ENCODE measurements at places on chromosomes 7 and 10.
A peak's percentile ranks its signal among the peaks of the same experiment; 100 is the strongest.

DNA sequence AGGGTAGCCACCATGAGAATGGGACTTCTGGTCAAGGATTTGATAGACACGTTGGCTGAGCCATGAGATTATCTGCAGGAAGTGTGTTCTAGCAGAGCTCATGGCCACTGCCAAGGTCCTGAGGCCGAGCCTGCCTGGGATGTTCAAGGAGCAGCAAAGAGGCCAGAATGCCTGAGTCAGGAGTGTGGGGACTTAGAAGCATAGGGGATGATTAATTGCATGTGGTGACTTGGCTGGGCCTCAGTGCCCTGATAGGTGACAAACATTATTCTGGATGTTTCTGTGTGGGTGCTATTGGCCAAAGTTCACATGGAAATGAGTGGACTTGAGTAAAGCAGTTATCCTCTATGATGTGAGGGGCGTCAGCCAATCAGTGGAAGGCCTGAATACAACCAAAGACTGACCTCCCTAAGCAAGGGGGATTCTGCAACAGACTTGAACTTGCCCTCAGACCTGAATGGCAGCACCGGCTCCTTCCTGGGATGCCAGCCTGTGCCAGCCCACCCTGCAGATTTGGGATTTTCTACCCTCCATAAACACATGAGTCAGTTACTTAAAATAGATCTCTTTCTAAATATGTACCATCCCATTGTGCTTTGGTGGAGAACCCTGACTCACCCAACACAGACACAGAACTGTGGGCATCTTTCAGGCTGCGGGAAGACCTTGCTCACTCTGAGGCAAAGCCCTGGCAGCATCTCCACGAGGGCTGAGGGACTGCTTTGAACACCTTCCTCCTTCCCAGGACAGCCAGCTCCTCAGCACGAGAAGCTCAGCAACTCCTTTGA is 363.9 kb upstream of the MGMT start:
- no peak for DNase-seq

DNA sequence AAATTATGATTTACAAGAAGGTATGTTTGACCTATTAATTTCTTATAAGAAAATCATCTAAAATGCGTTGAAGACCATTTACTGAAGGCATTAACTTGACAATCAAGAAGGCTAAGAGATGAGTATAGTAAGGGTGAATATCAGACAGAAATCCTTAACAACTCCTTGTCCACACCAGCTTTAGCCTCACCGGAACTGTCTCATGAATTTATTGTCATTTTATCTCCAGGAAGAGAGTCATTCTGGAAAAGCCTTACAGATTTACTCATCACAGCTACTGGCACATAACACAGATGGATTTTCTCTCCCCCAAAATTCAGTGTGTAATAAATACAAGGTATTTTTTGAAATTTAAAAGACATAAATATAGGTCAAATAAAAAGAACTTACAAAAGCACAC is 129.4 kb upstream of the LSM8 start:
- no peak for DNase-seq

- no peak for DNase-seq
Measured at GRCh38 chr10:130254662-130255061, 118.5 kb downstream of the GLRX3 start.

DNA sequence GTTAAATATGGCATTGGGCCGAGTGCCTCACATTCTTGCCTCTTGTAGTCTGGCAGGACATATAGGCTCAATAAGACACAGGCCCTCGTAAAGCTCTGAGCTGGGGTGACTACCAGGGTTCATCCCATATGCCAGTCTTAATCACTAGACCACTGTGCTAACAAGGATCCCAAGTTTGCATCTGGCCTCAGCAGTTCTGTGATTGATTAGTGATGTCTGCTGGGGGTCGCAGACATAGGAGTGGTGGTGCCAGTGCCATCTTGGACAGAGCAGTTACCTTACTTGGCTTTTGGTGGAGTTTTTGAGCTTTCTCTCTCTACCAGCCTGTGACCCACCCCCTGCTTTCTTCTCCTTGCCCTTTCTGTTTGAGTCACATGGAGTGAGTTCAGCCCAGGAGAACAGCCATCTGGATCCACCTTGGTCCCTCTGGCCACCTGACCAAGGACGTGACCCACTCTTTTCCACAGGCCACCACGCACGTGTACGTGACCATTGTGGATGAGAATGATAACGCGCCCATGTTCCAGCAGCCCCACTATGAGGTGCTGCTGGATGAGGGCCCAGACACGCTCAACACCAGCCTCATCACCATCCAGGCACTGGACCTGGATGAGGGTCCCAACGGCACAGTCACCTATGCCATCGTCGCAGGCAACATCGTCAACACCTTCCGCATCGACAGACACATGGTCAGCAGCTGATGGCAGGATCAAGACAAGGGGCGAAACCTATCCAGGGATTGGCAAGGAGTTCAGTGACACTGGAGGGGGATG is 4.1 kb upstream of the VSIR start:
- DNase-seq, result peak; percentile 25

GRCh38 chr7:43292384-43292783 is 179.9 kb downstream of the HECW1 start:
- DNase-seq, result no peak

DNA sequence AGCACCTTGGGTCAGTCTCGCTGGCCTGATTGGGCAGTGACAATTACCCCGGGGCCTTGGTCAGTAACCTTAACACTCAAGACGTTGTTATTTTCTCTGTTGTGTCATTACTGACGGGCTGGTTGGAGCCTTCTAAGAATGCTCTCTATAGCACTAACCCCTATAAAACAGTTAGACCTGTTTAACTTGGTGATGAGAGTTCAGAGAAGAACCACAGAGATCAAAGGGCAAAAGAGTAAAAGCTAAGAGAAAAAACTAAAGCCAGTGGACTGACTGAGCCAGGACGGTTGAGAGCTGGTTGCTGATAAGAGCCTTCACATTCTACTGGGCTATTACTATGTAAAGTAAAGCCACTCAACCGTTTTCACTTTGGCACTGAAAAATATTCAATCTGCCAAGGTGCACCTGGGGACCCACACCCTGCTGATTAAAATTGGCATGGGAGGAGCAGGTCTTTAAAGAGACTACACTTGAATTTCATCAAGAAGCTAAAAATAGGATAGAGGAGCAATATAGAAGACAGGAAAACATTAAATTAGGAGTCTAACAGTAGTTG is 13.6 kb upstream of the ITGB1 start:
- DNase-seq, result no peak

DNA sequence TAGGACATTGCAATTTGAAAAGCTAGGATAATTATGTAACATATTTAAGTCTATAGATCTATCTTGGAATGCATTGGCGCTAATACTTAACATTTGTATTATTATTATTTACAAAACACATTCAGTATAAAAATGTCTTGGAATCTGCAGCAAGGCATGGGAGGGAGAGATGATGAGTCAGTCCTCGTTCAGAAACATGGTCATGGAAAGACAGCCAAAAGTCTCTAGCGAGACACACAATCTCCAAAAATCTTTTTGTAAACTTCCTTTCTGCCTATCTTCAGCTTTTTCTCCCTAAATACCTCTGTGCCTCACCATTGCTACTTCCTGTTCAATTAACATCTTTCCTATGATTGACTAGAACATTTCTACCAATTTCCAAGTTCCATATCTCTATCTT is 188.4 kb upstream of the CACNA2D1 start:
- no peak for DNase-seq

DNA sequence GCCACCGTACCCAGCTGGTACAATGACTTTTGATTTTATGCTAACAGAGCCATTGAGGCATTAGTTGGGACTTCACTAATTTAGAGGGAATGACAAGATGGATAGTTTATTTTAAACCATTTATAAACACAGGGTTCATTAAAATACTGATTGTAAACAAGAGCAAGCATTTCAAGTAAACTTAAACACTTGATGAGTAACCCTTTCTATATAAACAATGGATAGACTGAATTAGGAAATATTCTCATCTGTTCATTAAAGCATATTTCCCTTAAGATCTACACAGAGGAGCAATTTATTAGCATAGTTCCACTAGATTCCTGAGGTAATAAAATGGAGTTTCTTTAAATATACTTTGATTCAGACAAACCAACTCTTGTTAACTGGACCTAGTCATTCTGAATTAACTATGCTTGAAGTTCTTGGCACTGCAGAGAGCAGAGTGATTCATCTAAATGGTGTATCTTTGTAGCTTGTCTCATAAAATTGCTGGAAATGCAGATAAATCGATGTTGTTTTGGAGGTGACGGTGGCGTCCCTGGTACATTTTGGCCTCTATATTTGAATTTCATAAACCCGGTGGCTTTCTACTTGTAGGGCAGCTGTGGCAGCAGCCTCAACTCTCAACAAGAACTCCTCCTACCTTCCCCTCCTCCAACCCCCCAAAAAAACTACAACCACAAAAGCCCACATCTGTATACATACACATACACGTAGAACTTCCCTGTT is 15.4 kb upstream of the VDAC2 start:
- no peak for DNase-seq

DNA sequence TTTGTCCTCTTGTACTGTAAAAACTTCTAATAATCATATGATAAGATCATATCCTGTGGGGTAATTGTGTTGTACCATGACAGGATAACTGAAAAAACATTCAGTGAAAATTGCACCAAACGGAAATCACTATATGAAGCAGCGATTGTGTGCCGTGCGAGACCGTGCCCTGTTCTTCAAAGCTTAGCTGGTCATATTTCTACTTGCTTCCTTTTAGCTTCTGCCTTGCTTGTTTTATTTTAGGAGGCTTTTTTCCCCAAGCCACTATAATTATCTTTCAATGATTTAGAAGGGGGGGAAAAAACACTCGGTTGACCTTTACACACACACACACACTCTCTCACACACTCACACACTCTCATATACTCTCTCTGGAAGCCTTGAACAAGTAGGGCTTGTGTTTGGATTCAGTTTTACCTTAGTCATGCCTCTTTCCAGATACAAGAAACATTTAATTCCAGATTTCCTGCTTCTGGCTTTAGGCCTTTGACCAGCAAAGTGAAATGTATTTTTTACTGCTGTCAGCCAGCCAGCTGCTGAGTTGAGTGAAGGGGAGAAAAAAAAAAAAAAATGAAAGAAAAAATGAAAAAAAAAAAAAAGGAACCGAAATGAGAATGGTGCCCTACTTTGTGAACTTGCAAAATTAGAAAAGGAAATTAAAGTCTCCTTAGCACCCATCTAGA is 181.4 kb downstream of the ARID5B start:
- DNase-seq, result no peak

DNA sequence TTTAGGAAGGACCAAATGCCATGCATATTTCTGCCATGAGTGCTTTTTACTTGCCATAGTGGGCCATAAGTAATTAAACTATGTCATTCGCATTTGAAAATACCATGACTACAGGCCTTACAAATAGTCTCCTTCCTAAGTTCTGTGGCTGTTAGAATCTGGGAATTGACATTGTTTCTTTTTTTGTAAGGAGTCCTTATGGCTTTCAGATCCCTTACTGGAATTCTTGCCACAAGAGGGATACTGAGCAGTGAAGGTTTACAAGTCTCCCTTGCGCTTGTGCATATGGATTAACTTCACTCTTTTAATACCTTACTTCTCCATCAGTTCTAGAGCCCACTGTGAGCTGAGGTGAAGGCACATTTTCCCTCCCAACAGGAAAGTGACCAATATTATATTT is 166.0 kb downstream of the NRG3 start:
- no peak for DNase-seq

DNA sequence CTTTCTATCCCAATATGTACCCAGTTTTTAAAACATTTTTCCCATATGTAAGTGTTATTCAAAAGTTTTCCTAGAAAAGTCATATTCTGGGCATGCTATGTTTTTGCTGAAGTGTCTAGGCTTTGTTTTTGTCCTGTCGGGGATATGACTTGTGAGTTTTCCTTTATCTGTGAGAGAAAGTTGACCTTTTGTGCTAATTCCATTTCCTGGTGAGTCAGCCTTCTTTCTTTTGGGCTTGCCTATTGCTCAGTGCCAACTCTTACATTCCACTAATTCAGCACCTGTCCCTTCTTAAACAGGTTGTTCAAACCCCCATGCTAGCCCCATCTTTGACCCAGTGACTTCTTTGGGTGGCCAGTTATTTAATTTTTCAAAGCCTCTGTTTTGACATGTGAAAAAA is 146.2 kb downstream of the AHR start:
- no peak for DNase-seq

DNA sequence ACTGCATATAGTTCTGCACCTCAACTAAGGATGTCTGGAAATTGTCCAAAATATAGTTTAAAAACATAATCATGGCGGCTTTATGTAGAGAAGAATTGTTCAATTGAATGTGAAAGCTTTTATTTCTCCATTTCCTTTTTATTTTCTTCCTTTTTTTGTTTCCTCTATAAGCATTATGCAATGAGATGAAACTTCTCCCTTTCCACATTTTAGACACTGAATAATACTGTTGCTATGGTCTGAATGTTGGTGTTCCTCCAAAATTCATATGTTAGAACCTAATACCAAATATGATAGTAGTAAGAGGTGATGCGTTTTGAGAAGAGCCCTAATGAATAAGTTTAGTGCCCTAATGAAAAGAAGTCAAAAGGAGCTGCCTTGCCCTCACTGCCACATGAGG is 175.0 kb downstream of the RNLS start:
- DNase-seq, result no peak

- no peak for DNase-seq
Measured at GRCh38 chr7:43904533-43905208, 1.7 kb downstream of the URGCP start.

GRCh38 chr10:95987685-95988426 is 55.5 kb upstream of the CCNJ start:
- no peak for DNase-seq

All from aorta (tissue), 5 donors.